Hematopoietic multipotent progenitor cell treated with erythropoietin and hydrocortisone succinate and interleukin-3 and kit ligand, for 8 days (in vitro differentiated cells): ENCODE measurements at places on chromosomes 2 and 18.

DNA sequence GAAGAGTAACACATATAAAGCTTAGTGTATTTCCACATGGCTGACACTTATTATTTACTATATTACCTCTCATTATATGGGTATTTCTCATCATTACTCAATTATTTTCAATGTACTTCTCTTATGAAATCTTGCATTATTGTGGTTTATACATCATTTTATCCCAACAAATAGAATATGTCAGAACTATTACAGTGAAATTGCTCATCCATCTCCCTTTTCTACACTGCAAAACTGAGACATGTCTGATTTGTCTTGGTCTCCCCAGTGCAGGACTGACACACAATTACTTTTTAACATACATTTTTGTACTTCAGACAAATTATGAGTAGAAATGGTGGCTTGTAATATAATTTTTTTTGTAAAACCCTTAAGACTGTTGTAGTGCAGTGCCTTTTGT is 600.9 kb downstream of the PLCL1 start:
- no peak for DNase-seq

DNA sequence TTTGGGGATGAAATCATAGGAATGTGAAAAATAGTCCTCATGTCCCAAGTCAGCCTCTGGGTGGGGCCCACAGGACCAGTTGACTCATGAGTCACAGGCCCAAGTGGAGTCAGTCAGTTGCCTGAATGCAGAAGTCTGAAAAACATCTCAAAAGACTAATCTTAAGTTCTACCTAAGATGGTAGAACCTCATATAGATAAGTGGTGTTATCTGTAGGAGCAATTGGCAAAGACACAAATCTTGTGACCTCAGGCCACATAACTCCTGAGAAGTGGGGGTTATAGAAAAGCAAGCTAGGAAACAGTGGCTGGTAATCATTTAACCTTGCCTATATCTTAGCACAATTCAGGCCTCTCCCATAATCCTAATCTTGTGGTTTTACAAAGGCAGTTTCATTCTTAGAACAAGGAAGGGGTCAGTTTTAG is 257.1 kb upstream of the SPOPL start:
- DNase-seq, result peak; percentile 83

GRCh38 chr18:59929621-59930295 is 30.0 kb downstream of the PMAIP1 start:
- DNase-seq, result no peak

DNA sequence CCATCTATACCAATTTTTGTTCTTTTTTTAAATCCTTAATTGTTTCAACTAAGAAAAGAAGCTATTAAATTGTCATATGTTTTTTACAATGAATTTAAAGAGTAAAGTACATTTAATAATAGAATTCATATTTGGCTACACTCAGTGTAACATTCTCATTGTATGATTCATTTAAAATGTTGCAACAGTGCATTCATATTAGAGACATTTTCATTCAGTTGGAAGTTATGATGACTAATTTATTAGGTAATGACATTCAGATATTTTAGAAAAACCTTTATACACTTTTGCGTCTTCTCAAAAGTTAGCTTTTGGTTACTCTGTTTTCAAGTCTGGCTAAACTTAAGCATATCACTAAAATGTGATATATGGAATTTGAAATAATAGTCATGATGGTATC is 887.5 kb upstream of the NRXN1 start:
- DNase-seq, result no peak

DNA sequence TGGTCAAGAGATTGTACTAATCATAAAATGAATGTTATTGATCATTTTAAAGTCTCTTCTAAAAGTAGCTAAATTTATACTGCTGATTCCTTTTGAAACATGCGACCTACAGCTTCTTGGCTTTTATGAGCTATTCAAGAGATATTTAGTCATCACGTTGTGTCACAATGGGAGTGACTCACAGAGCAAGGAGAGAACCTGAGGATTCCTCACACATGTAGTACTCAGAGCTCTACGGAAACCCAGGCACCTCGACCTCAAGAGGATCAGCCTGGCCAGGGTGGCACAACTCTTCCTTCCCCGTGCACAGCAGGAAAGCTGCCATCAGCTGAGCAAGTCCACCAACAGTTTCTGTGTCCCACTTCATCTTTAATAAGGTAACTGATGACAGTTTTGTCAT is at the start of gene DHRS9:
TSS of gene DHRS9 (plus strand) at position 223 of the 400 bp plus-strand sequence. CDS start 12,019 bp downstream, outside the sequence.
- DNase-seq, result no peak

DNA sequence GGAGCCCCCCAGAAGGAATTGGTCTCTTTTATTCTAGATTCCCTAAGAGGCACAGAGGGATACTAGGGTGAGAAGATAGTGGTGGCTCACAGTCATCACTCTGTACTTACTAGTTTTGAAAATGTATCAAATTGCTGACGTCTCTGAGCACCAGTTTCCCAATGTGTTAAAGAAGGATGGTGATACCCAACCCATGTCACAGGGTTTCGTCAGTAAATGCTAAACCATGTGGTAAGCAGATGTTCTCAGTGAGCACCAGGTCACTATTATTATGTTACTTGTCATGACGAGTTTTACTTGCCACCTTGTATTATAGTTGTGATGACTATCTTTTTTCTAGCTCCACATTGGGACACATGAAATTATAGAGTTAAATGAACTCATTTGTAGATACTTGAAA is 54.7 kb downstream of the NEDD4L start:
- DNase-seq, result no peak

- DNase-seq, result no peak
These were observed 21.4 kb upstream of the PLEKHM3 start for GRCh38 chr2:208046686-208047085.

DNA sequence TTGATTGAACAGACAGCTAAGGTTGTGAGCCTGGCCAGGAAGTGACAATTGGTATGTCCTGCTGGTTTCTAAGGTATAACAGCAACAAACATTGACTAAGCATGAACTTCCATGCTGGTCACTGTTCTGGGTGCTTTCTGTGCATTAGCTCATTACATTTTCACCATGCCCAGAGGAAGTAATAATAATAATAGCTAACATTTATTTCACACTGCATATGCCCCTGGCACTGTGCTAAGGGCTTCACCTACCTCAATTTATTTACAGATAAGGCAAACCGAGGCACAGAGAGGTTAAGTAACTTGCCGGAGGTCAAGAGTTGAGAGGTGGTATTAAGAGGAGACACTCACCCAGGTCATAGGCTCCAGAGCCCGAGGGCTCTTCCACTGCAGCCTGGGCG is 113.6 kb downstream of the PDCL3 start:
- DNase-seq, result no peak

DNA sequence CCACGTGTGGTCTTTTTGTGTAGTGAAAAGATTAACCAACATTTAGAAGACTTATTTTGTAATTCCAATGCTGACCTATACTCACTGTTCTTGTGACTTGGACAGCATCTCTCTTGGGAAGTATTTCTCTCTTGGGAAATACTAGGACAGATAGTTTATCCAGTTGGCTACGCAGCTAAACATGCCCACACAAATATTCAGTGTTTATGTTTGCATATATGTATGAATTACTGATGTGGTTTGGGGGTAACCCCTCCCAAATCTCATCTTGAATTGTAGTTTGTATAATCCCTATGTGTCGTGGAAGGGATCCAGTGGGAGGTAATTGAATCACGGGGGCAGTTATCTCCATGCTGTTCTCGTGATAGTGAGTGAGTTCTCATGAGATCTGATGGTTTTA is 2062.3 kb upstream of the CELF4 start:
- no peak for DNase-seq

- DNase-seq, result no peak
These were observed 59.5 kb downstream of the TMEM131 start for GRCh38 chr2:97936199-97936598.

DNA sequence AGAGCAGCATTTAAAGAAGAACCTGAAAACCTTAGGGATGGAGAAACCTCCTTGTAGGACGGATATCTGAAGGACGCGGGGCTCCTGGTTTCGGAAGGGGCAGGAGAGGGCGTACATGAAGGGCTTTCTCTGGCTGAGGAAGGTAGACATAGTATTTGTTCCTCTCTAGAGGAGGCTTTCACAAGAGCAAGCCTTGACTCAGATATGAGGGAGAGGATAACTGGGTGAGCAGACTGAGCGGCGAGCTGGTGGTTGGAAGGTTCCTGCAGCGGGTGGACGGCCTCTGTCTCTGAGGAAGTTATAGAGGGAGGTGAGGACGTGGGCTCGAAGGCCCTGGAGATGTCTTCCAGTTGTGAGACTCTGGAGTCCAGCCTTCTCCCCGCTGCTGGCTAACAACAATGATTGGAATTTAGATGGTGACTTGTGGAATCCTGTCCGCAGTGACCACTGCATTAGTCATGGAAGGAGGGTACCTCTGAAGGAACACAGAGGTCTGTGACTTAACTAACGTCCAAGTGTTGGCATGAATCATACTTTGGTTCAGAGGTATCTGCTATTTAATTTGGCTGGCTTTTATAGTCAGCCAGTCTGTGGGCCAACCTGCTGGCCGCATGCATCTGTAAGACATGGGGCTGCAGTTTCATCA is 80.9 kb downstream of the ASAP2 start:
- DNase-seq, result no peak

DNA sequence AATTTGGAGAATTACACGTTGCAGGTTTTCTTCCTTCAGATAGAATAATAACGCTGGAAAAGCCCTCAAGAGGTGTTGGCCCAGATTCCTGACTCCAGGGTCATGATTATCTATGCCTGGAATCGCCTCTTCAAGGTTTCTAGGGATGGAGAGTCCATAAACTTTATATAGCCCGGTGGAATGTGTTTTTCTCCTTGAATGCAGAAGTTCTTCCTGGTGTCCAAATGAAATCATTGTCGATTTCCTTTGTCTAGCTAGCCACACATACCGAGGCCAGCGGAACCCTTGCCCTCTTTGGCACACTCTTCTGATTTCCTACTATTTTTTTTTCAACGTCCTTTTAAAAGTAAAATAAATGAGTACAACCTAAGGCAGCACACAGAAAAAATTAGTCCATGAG is 117.8 kb downstream of the PID1 start:
- no peak for DNase-seq

GRCh38 chr2:138780908-138781307 is 718 bp upstream of the NXPH2 start:
- no peak for DNase-seq

- DNase-seq, result no peak
These were observed 159.4 kb upstream of the TWIST2 start for GRCh38 chr2:238688193-238689153.

DNA sequence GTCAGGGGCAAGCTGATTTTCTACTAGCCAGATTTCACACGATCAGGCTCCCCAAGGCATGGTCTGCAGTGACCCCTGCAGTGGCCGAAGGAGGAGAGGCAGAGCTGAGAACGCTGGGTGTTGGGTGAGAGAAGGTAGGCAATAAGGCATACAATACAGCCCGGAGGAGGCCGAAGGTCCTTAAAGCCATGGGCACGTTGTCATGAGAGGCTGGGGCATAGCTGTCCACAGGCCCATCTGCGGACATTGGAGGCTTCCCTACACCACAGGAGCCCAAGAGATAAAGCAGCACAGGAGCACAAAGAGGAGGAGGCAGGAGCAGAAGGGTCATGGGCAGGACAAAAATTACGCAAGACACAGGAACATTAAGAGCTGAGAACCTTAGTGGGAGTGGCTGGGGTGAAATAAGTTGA is 16.7 kb upstream of the BZW1 start:
- DNase-seq, result no peak

GRCh38 chr2:234670052-234670451 is 173.2 kb upstream of the ARL4C start:
- no peak for DNase-seq

- no peak for DNase-seq
These were observed 161.6 kb downstream of the RDH14 start for GRCh38 chr2:18398833-18399232.

- DNase-seq, result no peak
These were observed 63.5 kb upstream of the CTLA4 start for GRCh38 chr2:203804070-203804469.

DNA sequence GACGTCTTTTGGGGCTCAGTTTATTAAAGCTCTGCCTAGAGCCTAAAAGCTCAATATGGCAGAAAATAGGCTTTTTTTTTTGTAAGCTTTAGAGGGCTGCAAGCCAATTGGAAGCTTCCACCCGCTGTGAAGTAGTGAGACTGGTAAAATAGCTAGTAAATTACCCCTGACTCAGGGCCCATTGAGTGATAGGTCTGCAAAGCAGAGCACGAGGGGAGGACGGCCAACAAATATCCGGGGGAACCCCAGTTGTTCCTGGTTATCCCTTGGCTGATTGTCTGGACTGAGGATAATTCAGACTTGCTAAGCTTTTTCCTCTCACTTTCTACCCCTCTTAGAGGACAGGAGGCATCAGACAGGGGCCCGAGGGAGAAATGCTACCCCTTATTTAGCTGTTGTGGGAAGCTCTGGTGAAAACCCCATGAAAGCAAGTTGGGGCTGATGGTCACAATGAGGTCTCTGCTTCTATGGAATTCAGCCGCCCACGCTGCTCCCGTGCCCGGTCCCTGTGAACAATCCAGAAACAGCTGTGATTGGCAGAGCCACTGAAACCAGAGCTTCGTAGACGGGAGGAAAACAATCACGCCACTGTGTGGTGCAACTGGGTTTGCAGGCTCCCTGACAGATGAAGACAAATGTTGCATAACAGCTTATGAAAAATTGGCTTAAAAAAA is 141.9 kb upstream of the LGALSL start:
- DNase-seq, result no peak

DNA sequence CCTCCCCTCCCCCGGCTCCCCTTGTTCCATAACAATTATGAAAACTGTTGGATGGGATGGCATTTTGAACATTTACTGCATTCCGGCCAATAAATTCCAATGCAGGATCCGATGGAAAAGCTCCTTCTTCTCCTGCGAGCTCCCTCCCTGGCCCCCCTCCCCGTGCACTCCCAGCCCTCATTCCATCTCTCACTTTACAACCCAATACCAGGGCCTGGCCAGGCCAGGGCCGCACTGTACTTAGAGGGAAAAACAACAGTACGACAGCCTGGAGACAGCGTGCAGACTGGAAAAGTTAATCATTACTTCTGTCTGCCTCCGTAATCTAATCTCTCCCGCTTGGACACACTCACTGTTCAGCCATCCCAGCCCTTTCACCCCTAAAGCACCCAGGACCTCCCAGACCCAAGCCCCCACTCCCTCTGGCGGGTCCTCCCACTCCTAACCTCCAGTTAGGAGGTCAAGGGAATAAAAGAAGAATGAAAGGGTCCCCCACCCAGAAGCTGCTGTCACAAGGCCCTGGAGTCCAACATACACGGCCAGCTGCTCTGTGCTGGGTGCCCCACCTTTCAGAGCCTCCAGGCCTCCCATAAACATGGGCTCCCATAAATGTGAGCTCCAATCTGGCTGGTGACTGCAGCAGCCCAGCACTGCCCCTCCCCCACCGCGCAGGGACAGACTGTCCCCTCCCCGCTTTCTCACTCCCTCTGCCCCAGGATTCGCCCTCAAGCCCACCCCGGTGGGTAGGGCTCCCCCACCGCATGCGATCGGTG is 20.6 kb downstream of the SMAD7 start:
- DNase-seq, result no peak

DNA sequence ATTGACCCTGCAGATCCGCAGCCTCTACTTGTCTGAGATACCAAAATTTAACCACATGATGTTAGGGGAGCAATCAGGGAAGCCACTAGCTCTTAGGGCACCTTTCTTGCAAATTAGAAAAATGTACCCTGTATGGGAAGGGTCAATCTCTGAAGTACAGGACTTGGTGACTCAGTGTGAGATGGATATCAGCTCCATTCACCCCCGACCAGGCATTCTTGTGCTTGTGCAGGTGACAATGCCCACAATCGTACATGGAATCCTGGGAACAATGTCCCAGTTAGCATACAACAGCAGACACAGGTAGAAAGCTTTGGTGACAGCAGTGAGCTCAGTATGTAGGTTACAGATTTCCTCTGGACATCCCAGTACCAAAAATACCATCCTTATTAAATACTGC is 137.7 kb upstream of the ITGB6 start:
- no peak for DNase-seq
